ENCODE measurements at places on chromosomes 2 and 18.

DNA sequence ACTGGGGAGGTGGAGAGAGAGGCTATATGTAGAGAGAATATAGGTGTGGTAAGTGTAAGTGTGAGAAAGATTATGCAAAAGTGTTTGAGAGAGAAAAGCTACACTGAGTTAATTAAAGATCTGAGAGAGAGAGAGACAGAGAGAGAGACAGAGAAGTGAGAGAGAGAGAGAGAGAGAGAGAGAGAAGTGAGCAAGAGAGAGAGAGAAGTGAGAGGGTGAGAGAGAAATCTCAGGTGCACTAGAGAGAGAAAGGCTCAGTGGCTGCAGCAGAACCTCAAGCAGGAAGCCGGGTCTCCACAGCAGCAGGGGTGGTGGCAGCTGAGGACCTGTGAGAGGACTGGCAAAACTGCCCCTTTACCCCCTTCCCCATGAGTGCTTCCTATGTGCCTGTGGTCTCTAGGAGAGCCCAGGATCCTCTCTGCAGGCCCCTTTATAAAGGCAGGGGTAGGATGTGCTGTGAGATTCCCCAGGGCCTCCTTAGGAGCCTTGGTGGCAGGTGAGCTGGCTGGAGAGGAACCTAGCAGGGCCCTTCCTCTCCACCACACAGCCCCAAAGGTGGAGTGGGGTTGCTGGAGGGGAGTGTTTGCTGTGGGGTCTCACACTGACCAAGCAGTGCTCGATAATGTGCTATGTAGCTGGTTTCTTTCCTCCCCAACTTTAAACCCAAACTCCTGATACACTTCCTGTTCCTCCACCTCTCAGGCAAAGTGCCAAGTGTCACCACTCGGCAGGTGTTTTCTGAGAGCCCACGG is 52.6 kb downstream of the SLC4A5 start:
- no peak for DNase-seq

DNA sequence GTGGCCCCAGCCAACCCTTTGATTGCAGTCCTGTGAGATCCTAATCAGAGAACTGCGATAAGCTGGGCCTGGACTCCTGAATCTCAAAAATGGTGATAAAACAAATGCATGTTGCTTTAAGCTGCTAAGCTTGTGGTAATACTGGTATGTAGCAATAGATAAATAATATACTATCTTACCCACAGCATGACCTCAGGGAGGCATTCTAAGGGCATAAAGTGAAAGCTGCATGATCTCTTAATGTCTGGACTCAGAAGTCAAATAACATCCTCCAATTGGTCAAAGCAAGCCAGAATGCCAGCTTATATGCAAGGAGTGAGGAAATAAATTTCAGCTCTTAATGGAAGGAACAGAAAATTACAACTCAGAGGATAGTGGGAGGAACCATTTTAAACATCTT is 246.1 kb downstream of the FSIP2 start:
- no peak for DNase-seq

DNA sequence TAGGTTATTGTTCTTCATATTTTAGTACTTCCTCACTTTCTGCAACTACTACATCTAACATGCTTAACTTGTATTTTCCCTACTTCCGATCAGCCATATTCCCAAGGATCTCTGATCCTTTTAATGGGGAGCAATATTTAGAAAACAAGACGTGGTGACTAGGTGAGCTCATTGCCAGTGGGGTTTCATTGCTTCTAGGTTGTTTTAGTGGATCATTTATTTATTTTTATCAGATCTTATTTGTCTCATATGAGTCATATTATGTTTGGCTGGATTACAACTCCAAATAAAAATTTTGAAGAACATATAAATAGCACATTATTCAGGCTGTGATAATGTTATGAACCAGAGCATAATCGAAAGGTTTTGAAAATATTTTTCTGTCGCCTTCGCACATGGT is 480.9 kb upstream of the TMEFF2 start:
- no peak for DNase-seq

- DNase-seq: peak; percentile 23
These were observed 739 bp downstream of the SIX2 start for GRCh38 chr2:45008296-45009129.

- DNase-seq: no peak
These were observed 30.9 kb upstream of the LRRTM1 start for GRCh38 chr2:80335411-80335810.

GRCh38 chr2:234885118-234885517 is 66.7 kb upstream of the SH3BP4 start:
- no peak for DNase-seq

- DNase-seq: no peak
These were observed 64.3 kb upstream of the PLA2R1 start for GRCh38 chr2:160126756-160127155.

GRCh38 chr2:176534798-176535466 is 265.7 kb downstream of the MTX2 start:
- DNase-seq: no peak

GRCh38 chr18:27298214-27298804 is 113.2 kb upstream of the CHST9 start:
- DNase-seq: no peak

DNA sequence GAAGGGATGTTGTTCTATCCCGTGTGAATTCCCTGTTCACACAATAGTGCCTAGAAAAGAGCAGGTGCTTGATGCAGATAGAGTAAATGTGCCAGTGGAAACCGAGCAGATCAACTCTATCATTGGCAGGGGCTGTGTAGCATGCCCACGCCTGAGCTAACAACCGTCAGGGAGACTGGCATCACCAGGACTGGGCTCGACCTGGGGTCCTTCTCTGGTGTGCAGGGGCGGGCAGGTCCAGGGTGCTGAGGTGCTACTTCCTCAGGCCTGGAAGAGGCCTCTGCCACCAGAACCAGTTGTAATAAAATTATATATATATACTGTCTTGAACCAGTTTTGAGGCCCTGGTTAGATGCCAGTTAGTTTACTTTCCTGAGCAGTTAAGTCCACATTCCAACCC is 11.8 kb upstream of the MAL start:
- no peak for DNase-seq

DNA sequence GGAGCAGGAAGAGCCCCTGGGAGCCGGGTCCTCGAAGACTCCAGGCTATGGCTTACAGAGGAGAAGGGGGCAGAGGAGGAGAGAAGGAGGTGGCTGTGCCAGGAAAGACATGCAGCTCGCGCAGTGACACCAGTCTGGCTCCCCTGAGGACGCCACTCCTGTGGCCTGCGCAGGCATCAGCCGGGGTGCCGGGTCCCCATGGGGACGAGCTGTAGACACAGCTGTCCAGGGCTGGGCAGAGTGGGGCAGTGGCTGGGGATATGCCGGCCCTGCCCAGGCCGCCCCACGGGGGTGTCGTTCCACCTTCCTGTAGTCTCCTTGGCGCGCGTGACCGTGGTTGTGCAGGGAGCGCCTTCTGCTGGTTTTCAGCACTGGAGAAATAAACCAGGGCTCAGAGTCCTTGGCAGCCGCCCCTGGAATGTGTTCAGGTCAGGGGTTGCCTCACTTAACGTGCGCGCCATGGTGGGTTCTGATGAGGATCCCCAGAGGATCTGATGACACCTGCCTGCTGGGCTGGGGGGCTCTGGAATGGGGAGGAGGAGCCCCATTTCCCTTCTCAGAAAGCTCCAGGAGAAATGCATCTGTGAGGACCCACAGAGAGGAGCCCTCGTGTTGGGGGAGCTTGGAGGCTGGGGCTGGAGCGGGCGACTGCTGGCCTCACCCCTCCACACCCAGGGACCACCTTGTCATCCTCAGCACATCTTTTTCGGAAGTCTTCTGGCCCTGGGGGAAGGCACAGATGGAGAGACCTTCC is 26.7 kb downstream of the RAMP1 start:
- no peak for DNase-seq

DNA sequence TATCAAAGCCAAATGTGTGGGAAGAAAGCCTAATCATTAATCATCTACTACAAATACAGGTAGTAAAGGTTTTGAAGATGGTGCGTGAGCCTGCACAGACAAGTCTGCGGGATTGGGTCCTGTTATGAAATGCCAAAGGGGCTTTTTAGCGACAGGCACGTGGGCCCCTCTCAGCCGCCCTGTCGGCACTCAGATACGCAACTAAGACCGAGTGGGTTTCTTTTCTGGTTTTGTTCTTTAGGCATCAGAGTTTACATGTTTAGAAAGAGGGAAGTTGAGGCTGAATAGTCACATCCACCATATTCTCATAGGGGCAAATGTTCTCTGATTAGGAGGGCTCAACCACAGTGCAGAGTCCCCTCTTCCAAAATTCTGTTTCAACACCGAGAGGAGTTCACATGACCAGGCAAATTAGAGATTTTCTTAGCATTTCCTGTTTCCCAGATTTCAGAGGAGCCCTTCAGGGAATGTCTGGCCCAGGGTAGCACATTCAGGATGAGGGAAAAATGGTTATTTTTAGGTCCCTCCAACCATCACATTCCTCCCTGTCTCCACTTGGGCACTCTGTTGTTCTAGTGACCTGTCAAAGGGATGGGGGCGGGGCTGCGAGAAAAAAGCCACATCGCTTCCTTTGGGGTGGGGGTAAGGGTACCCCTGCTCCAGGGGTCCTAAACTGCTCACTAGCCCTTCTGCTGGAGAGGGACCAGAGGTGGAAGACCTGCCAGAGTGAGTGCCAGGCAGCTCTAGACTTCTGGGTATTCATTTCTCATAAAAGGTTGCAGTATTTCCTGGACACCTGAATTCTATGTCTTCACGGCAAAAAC is 159.2 kb downstream of the BCL2 start:
- DNase-seq: no peak

DNA sequence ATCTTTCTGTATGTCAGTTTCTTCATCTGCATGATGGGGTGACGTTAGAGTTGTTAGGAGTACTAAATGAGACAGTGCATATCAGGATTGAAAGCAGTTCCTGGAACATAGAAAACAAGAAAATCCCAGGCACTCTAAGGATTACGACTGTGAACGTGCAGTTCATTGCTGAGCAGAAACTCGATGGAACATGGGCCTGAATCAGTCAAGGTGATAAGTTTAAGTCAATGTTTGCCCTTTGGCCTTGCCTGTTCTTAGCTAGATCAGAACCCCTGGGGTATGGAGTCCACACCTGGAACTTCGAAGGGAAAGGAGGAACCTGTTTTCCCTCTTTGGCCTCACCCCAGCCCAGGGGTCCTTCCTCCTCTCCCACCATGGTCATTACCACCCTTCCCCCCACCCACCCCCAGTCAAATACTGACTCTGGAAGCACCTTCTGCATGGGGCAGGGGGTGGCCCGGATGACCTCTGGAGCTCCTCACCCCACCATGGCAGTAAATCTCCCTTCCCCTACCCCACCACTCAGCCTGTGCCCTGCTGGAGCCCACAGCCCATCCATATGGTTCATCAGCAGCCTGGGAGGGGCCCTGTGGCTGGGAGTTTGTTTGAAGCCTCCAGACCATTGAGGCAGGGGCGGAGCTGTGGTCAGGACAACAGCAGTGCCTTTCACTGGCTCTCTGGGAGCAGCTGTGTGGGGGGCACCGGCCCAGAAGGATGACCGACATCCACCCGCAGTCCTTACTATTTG is 164.1 kb downstream of the SMAD7 start:
- no peak for DNase-seq

- no peak for DNase-seq
These were observed 29.8 kb downstream of the CYTIP start for GRCh38 chr2:157414050-157414449.

DNA sequence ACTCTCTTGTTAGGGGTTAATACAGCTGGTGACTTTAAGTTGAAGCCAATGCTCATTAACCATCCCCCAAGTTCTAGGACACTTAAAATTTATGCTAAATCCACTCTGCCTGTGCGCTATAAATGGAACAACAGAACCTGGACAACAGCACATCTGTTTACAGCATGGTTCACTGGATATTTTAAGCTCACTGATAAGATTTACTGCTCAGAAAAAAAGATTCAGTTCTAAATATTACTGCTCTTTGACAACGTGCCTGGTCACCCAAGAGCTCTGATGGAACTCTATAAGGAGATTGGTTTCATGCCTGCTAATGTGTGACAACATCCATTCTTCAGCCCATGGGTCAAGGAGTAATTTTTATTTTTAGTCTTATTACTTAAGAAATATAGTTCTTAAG is 27.5 kb downstream of the RNF103 start:
- DNase-seq: no peak

DNA sequence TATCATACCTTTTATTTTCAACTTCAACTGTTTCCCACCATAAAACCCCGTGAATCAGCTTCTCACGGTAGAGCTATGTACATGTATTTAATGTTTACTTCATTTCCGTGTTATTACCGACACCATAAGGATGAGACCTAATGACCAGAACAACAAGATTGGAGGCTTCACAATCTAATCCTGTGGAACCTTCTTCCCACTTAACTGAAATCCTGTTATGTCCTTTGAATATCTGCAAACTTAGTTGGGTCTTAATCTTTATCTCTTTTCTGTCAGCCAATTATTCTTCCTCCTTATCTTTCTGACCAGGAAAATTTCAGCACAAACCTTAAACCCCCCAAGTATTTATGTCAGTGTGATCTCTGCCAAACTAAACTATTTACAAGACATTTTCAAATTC is 214.4 kb downstream of the TMX3 start:
- no peak for DNase-seq

DNA sequence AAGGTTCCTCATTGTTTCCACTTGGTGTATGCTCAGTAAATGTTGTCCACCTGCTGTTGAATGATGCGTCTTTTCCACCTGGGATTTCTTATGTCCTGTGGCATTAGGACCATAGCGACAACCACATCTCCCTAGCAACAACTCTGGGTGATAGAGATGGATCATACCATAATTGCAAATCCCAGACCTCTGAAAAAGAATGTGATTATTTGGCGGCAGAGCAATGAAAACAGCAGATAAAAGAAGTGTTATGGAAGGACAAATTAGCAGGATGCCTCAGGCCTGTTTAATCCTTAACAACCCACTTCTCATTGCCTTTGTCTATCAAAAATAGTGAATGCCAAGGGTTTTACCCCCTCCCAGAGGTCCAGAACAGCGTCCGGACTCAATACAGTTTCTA is 278.9 kb downstream of the TSN start:
- DNase-seq: no peak

Measured in KBM-7 (cell line).